ENCODE measurements at places on chromosomes 12 and 14. TPM values are rescaled to one million over a fixed set of nuclear protein-coding genes. Genes with fewer than 3 reads are reported as not detected.

Gene PCK2
- total RNA-seq, result 132 TPM

Gene CCDC38
- not detected for total RNA-seq

Gene TTC9
- total RNA-seq, result 4.6 TPM

Gene ZNF891
- total RNA-seq, result 2.3 TPM

DNA sequence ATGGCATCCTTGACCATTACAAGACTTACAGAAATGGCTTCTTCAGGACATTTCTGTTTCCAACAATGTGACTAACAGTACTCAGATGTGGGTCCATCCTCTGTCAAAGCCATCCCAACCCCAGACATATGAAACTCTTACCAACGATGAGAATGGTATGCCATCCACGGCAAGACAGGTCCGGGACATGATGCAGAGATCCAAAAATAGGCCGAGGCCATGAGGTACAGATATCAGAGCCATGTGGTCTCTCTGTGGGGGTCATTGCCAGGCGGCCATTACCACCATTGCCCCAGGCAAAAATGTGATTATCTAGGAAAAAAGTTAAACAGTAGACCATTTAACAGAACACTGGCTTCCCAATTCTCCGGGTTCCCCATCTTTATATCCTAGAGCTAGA is 27.5 kb downstream of the ZC2HC1C start:
- H3K4me3 ChIP-seq, result no peak overlapping the region
- H3K27me3 ChIP-seq, result no peaks in the 10 kb centered on the region
- DNase-seq, result no peak
- H3K36me3 ChIP-seq, result peaks cover 1% of the 10 kb centered on the region

- DNase-seq, result peak; percentile 88
- H3K27ac ChIP-seq, result peak overlapping the region; percentile 93
- no peaks in the 10 kb centered on the region for H3K27me3 ChIP-seq
These were observed 5.4 kb upstream of the IRF2BPL start for GRCh38 chr14:77033622-77034589.

DNA sequence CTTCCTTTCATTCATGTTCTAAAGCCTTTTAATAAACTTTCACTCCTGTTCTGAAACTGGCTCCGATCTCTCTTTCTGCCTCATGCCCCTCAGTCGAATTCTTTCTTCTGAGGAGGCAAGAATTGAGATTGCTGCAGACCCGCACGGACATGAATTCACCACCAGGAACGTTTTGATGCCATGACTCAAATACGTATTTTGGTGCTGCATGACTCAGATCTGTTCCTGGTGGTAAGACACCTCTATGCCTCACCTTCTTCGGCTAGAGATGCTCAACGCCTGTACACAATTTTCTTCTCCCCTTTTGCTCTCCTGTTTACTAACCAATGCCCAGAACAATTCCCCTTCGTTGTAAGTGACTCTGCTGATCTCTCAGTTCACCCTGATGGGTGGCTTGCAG is 52.0 kb upstream of the RIMBP2 start:
- H3K27me3 ChIP-seq, result no peaks in the 10 kb centered on the region
- H3K27ac ChIP-seq, result no peak overlapping the region
- H3K4me3 ChIP-seq, result no peak overlapping the region
- no peaks in the 10 kb centered on the region for H3K36me3 ChIP-seq
- DNase-seq, result no peak

DNA sequence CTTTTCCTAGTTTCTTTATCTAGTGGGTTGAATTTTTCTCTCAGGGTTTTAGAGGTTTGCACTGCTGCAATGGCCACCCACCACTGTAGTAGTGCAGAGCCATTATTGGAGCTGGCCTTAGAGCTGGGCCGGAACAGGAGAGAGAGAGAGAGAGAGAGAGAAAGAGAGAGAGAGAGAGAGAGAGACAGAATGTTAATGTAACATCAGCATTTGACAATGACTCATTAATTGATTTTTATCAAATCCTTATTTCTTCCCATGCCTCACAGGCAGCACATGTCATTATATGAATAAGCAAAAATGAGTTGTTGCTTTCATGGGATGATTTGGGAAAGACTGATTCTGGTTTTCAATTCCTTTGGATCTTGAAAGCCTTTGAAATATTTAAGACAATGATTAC is 76.3 kb upstream of the PPP4R3A start:
- no peak overlapping the region for H3K4me3 ChIP-seq
- no peak for DNase-seq
- 0 out of 2 replicates have a peak, but pooled peaks cover 5% of the 10 kb centered on the region for H3K4me1 ChIP-seq
- no peaks in the 10 kb centered on the region for H3K27me3 ChIP-seq
- H3K36me3 ChIP-seq, result no peaks in the 10 kb centered on the region

GRCh38 chr14:103199124-103199523 is 75.9 kb downstream of the TNFAIP2 start:
- no peak for DNase-seq
- H3K27ac ChIP-seq, result no peak overlapping the region
- H3K27me3 ChIP-seq, result no peaks in the 10 kb centered on the region
- H3K36me3 ChIP-seq, result no peaks in the 10 kb centered on the region
- H3K4me1 ChIP-seq, result no peaks in the 10 kb centered on the region

GRCh38 chr12:124109760-124110159 is 136.7 kb downstream of the ZNF664 start:
- DNase-seq, result peak; percentile 33
- H3K4me3 ChIP-seq, result no peak overlapping the region
- H3K27me3 ChIP-seq, result no peaks in the 10 kb centered on the region
- peak overlapping the region; percentile 40 for H3K27ac ChIP-seq
- 0 out of 2 replicates have a peak, but pooled peaks cover 4% of the 10 kb centered on the region for H3K4me1 ChIP-seq
